ENCODE measurements at places on chromosomes 4 and X. TPM values are rescaled to one million over a fixed set of nuclear protein-coding genes. Genes with fewer than 3 reads are reported as not detected.

The RIPPLY1 gene
- not detected for total RNA-seq

DNA sequence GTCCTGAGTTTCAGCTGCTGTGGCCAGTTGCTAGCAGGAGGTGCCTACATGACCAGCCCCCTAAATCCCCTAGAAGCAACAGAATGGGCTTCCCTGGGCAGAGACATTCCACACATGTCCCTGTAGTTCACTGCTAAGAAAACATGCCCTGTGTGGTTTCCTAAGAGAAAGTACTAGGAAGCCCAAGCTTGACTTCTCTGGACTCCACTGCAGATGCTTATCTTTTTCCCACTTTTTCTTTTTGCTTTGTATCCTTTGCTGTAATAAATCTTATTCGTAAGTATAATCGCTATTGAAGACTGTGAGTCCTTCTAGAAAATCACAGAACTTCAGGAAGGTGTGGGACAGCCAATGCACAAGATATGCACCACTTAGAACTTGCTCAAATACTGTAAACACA, 15.6 kb downstream of the RPGR start:
- DNase-seq: no peak

DNA sequence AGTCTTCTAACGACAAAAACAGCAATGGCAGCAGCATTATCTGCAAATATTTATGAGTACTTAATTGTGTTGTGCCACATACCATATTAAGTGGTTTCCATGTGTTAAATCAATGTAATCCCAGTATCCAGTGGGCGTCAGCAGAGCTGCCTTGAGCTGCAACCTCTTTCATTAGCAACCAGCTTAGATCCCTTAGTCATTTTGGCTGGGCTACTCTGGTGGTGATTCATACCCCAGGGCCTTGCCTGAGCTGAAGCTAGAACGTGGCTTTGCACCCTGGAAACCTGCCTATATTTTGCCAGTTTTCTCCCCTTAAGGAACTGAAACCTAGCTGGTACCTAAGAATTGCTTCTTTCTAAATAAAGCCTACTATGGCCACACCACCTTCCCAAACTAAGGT, 474.3 kb upstream of the FTHL17 start:
- no peak for DNase-seq

DNA sequence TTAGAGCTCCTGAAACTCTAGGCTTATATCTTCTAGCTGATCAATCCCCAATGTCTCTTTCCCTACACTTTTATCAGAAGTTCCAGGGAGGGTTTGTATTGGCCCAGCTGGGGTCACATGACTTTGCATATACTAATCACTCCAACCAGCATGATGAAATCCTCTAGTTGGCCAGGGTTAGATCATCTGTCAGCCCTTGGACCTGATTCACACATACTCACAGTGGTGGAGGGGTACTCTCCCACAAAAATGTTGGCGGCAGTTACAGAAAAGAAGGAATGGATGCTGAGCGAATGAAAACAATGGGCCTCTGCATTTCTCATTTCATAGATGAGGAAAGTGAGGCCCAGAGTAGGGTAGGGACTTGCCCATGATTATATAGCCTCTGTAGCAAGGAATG, 151.1 kb downstream of the PJA1 start:
- no peak for DNase-seq

DNA sequence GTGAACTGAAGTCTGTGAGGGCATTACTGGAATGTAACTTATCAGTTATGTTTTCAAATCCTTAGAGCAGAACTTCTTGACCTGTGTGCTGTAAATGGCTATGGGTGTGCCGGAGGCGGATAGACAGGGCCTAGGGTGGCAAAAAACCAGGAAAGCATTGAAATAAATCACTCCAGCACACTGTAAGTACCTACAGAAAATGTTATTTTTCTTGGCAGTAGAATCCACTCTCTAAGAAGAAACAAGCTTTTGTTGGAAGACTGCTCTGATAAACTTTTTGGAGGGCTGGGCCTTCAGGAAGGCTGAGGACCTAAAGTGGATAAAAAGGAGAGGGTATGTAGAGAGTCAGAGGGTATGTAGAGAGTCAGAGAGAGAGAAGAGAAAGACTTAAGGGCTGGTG, 14.9 kb downstream of the CPE start:
- no peak for DNase-seq

DNA sequence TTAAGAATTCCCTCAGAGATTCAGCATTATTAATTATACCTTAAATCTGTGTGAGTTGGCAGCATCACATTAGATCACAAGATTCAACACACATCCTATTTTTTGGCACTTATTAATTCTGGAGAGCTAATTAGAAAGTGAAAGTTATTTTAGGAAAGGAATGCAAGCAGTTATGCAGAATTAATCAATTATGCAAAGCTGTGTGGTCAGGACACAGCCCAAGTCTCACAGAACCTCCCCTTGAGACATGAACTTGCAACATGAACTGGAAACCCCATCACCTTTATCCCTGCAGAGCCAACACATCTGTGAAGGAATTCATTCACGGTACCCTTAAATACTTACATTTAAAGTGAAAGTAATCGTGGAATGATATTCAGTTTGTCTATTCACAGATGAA, 80.5 kb downstream of the TSPAN5 start:
- no peak for DNase-seq

- no peak for DNase-seq
Observed at GRCh38 chrX:12945494-12945893, 29.4 kb upstream of the TMSB4X start.
